C1 segment of cervical spinal cord (tissue), 14 donors: ENCODE measurements at places on chromosomes 1 and 21.

GRCh38 chr1:112686417-112686816 lies 12.0 kb downstream of the MOV10 start:
- DNase-seq = no peak

DNA sequence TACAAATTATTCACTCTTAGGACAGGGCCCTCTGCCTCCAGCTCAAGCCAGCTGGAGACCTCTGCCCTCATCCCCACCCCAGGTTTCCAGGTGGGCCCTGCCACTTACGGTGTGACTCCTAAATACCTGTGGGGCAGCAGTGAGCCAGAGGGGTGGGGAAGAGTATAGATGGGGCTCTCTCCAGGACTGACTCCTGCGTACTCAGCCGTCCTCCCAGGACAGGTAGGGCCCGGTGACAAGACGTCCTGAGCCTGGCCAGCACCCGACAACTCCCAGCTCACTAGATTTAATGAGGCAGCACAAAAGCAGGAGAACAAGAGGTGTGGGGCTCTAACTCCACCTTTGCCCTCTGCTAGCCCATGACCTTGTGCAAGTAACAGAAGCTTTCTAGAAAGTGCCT lies 16.8 kb downstream of the GNG12 start:
- DNase-seq = no peak

DNA sequence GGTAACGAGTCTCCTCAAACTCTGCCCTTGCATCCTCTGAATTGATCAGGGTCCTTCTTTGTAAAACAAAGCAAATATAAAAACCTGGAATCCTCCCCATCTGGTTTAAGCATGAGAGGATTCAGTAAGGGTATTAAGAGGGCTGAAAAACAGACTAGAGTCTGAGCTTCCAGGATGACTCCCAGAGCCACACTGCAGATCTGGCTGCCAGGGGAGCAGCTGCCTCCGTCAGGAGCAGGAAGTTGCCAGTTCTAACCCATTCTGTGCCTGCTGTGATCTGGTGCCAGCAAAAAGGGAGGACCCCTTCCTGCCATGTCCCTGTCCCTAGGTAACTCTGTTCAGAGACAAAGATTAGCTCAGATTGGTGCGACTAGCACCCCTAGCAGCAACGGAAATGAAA lies 27.5 kb downstream of the SERTAD4 start:
- DNase-seq = no peak

GRCh38 chr1:48701445-48701844 lies 75.2 kb downstream of the BEND5 start:
- no peak for DNase-seq

GRCh38 chr21:15742052-15742670 lies 12.4 kb downstream of the USP25 start:
- DNase-seq = no peak

DNA sequence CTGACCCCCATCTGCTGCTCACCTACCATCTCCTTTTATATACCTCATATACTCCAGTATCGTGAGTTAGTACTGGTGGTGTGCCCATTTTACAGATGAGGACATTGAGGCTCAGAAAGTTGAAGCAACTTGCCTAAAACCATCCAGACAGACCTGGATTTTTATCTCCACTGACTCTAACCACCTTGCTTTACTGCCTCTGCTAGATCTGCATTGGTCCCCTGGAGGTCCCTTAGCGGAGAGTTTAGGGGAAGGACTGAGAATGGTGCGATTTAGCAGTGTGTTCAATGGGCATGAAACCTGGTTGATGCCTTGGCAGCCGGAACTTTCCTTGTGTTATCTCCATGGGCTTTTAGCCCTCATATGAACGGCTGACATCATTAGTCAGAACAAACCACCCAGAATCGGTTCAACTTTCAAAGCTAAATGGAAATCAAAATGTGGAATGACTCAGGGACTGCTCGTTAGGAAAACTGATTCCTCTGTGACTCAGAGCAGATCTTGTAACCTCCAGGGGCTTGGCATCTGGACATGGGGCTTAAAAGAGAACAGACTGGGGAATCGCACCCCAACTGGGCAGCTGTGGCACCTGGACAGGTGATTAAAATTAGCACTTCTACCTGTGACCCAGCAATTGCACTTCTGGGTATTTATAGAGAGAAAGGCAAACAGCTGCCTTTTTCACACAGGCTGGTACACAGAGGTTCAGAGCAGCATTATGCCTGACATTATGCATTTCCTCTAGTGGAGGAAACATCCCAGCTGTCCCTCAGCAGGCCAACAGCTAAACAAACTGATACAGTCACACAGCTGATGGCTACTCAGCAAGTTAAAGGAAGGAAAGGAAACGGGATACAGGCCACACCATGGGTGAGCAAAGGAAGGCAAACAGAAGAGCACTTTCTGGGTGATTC lies 25.3 kb downstream of the TMEM51 start:
- DNase-seq = no peak

DNA sequence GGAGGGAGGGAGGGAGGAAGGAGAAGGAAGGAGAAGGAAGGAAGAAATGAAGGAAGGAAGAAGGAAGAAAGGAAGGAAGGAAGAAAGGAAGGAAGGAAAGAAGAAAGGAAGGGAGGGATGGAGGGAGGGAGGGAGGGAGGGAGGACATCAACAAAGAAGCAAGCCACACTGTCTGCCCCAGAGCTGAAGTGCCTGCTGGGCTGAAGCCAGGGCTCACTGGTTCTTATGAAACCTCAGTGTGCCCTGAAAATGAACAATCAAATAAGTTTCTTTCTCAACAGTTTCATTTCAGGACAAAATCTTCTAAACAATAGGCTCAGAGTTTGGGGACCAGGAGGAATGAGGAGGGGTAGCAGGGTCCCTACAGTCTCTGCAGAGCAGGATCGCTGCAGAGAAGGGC lies 21.1 kb downstream of the ARHGEF19 start:
- DNase-seq = no peak

GRCh38 chr1:16921391-16922185 lies at the start of gene CROCC:
CROCC (plus strand) TSS chr1:16921931; CDS start chr1:16922019, 88 bp downstream.
- peak; percentile 34 for DNase-seq

- no peak for DNase-seq
Measured at GRCh38 chr1:206563367-206564207, 48.7 kb downstream of the EIF2D start.

DNA sequence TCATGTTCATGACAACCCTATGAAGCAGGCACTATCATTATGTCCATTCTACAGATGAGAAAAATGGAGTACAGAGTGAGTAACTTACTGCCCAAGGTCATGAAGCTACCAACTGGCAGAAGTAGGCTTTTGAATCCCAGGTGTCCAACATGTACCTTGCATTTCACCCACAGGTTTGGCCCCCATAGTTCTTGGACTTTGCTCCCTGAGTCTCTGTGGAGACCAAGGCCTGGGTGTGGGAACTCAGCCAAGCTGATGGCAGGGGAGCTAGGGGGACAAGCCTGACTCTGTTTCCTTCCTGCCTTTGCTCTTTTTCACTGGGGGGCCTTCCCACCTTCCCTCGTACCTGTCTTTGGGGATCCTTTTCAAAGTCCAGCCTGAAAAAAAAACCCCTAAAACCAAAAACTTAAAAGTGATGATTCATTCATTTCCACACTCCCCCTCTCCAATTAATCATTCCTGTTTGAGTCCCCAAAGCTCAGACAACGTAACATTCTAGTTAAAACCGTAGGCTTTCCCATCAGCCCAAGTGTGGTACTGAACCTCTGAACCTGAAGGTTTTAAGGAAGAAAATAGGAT lies 8.5 kb upstream of the TTC22 start:
- DNase-seq = no peak

GRCh38 chr1:36106269-36106668 lies 17.6 kb downstream of the ADPRS start:
- DNase-seq = no peak

DNA sequence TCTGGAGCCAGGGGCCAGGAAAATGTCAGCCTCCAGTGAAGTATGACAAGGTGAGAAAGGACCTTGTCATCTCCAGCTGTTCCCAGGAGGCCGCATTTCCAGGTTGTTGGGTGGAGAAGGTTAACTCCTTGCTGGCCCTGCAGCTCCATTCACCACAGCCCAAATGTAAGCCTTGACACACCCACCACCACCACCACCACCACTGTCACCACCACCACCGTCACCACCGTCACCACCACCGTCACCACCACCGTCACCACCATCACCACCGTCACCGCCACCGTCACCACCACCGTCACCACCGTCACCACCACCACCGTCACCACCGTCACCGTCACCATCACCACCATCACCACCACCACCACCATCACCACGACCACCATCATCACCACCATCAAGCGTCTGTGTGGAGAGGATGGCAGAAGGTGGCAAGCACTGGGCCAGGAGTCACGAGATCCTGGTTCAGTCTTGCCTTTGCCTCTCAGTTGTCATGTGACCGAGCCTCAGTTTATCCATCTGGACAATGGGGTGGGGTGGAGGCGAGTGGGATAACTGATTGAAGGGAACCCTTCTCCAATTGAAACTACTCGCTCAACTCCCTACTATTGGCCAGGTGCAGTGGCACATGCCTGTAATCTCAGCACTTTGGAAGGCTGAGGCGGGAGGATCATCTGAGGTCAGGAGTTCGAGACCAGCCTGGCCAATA lies 21.2 kb upstream of the FAM131C start:
- DNase-seq = no peak

DNA sequence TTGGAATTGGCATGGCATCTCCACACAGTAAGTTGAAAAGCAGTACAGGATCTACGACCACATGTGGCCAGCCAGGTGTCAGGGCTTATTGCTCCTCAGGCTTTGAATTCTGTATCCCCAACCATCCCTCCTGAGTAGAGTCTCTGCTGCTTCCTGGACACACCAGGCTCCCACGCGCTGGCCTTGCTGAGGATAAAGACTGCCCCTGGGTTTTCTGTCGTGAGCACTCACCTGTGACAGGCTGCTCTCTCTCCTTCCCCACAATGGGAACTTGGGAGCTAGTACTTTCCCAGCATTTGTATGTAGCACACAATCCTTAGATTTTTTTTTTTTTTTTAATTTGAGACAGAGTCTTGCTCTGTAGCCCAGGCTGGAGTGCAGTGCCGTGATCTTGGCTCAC lies 33.6 kb downstream of the PBX1 start:
- DNase-seq = no peak

DNA sequence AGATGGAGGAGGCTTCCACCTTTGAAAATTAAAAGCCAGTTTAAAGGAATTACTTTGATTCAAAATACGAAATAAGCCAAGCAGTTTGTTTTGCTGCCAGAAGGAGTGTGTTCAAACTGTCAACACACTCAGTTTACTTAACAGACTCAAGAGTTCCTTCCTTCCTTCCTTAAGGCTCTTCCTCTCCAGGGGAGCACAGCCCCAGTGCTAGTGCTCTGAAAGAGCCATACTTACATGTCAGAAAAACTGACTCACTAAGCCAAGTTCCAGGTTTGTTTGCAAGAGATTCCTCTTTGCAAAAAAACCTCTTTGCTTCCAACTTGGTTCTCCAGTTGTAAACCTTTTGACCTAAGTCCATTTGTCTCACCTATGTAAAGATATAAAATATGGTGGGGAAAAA lies 14.3 kb downstream of the SETD4 start:
- no peak for DNase-seq

DNA sequence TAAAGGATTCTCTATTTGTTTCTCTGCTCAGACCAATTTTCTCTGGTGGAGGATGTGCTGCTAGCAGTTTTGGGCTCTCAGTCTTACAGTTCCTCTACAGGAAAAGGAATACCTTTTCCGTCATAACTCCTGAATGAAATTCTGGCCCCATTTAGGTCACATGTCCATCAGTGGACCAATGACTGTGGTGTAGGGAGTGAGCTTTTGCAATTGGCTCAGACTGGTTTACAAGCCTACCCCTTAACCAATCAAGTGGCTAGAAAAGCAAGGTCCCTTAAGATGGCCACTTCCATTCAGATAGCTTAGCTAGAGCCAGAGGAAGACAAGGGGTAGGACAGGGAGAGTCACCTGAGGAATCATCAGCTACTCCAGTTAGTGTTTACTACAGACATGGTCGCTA lies 16.4 kb upstream of the ZNF281 start:
- DNase-seq = no peak

- DNase-seq = no peak
Measured at GRCh38 chr1:186900539-186901237, 71.9 kb downstream of the PLA2G4A start.

GRCh38 chr21:24729568-24729967 lies 877.7 kb downstream of the MRPL39 start:
- no peak for DNase-seq

DNA sequence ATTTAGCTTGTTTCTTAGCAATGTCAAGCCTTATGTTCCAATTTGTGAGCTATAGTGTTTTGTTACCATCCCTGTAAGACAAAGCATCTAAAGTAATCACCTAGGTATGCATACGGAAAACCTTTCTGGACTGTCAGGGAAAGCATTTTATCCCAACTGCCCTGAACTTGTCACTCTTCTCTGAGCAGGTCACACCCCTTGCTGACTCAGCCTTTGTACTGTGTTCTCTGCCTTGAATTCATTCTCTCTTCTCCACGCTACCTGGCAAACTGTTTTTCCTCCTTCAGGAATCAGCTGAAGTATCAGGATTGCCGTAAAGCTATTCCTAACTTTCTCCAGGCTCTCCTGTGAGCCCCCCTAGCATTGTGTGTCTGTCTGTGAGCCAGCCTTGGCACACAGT lies 54.2 kb downstream of the PBX1 start:
- DNase-seq = no peak

GRCh38 chr1:22045604-22046228 lies 6.8 kb upstream of the CDC42 start:
- no peak for DNase-seq

DNA sequence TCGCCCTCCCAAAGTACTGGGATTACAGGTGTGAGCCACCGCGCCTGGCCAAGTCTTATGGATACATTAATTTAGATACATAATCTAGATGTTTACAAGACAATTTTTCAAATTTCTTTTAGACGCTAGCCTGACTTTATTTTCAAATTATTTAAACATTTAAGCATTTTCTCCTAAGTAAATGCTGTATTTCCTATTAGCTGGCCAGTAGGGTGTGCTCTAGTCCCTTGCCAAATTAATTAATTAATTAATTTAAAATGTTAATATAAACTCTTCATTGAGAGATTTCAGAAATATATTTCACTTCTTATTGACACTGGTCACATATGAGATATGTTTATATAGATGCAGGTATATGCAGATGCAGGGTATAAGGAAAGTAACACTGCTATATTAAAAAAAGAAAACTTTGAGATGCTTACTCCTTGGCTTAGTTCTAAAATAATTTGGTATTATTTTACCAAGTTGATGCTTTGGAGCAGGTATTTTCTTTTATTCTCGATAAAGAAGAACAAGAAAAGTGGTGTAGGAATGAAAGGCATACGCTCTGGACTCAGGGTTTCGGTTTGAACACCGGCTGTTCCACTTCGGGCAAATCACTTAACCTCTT lies 5.2 kb upstream of the ERRFI1 start:
- no peak for DNase-seq
